Endothelial cell of umbilical vein (primary cell): ENCODE measurements at places on chromosomes 5 and 9. TPM values are rescaled to one million over a fixed set of nuclear protein-coding genes. Genes with fewer than 3 reads are reported as not detected.

Gene MUSK
- total RNA-seq, result not detected in 2 replicates

Gene EPB41L4A
- 17.9 and 18.0 TPM in 2 replicates for total RNA-seq

Gene MEIKIN
- total RNA-seq, result not detected in 2 replicates

Gene IFNE
- total RNA-seq, result 1.4 and 1.8 TPM in 2 replicates

Gene FCN2
- not detected in 2 replicates for total RNA-seq

Gene HSD17B3
- 0.46 TPM in 1 of 2 replicates, not detected in the other for total RNA-seq

Gene C5orf15
- total RNA-seq, result 24.8 and 25.3 TPM in 2 replicates

Gene EGR1
- total RNA-seq, result 5.5 and 12.7 TPM in 2 replicates

Gene GFPT2
- 4.5 and 5.5 TPM in 2 replicates for total RNA-seq

Gene ODF2
- 49.5 and 50.5 TPM in 2 replicates for total RNA-seq
